ENCODE measurements at places on chromosomes 16 and 17.
A peak's percentile ranks its signal among the peaks of the same experiment; 100 is the strongest.

DNA sequence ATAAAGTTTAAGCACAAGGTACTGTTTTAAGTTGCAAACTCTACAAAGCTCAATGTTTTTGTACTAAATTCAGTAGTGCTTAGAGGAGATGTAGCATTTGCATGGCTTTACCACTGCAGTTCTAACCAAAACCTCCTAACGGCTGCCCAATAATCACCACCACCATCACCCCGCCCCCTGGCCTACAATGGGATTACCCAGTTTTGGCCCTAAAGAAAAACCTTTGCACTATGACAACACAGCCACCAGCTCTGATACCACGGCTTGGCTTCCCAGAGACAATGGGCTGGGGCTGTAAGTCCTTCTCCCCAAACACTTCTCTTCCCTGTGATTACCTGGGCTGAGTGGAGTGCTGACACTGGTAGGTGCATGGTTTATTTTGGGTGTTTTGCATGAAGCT lies 58.4 kb upstream of the MTMR4 start:
- DNase-seq = no peak

DNA sequence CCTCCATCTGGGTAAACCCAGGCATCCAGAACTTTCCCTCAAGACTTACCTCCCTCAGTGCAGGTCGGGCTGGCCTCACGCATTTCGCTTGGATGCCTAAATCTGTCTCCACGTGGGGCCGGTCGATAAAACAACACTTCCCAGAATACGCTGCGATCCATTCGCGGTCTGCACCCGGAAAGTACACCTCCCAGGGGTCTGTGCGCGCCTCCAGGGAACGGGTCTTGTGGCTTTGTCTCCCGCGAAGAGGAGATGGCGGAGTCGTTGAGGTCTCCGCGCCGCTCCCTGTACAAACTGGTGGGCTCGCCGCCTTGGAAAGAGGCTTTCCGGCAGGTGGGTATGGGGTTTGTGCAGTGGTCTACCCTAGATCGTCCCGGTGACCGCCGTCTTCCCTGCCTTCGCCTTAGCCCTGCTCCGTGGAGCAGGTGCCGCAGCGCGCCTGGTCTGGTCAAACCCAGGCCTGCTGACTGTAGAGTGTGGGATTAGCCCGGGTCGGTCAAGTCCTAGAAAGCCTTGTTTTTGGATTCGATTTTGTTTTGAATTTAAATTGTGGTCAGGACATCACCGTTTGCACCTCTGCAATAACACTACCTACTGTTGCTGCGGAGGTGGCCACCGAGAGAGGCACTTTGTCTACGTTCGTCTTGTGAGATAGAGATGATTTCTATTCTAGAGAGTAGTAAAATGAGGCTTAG lies at the start of gene RPAIN:
RPAIN (plus strand) TSS at position 224 of the 695 bp plus-strand sequence; CDS start at position 253, 29 bp downstream.
- DNase-seq = peak; percentile 61

- DNase-seq = no peak
These were observed 65.7 kb downstream of the CEP112 start for GRCh38 chr17:66126231-66126630.

DNA sequence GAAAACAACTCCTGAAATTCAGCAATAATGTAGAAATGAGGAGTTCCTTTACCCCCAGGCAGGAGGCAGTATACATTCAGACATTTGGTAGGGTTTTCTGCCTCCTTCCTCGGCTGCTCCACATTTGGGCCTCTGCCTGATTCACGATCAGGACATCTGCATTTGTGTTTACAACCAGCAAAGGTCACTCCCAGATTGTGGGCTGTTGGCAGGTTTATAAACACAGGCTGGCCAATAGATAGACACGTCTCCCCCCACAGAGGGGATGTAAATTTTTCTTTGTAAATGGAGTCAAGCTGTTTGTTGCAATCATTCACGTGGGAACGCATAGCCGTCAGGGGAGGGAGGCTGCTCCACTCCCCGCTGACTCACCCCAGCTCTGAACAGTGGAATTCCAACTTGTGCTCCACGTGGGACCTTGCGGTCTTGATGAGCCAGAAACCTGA lies 252.1 kb upstream of the N4BP1 start:
- no peak for DNase-seq

DNA sequence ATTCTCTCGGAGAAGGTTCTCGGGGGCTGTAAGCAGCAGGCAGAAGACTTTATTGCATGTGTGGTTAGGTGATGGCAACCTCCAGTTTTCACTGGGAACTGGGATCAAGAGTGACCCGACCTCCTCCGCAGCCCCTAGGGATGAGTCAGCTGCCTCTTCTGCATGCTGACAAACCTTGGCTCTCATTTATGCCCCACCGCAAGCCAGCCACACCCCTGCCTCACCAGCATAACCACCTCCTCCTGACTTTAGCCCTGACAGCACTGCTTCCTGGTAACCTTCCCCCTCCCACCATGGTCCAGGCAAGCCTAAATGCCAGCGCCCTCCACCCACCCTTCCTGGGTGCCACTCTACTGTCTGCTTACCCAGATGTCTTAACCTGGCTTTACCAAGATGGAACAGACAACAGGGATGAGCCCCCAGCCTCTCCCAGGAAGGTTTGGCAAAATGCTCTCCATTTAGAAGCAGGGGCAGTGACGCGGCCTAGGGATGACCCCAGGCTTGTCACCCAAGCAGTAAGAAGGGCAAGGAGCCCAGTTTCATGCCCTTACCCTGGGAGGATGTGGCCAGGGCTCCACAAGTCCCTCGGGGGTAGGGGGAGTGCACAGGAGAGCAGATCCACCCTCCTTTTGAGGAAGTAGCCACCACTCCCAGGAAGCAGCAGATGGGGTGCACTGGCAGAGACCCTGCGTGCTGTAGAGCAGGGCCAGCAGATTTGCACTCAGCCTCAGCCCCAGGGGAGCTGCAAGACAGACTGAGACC lies 73.5 kb downstream of the GOSR1 start:
- no peak for DNase-seq

DNA sequence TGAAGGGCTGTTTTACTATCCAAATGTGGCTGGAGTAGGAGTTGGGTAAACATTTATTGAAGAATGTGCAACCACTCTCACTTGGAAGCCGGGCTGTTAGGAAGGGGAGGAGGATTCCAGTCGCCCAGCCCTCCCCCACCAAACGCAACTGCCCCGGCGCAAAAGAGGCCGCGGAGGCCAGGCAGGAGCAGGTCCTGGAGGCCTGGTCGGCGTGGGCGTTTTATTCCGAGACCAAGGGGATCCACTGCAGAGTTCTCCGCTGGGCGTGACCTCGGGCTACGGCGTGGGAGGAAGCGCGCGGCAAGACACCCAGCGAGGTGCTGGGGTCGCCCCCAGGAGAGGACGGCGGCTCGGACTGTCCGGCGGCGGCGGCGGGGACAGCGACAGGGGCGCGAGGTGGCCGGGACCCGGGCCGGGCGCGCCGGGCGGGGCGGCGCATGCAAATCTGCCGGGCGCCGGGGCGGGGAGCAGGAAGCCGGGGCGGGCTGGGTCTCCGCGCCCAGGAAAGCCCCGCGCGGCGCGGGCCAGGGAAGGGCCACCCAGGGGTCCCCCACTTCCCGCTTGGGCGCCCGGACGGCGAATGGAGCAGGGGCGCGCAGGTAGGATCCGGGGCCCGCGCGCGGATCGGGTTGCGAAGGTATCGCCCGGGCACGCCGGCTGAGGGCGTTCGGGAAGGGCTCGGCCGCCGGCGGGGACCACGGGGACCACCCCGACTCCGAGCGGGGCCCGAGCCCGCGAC lies at the start of gene IL4R:
IL4R (plus strand) TSS at position 553 of the 739 bp plus-strand sequence. CDS start 26,230 bp downstream, outside the sequence.
- no peak for DNase-seq

DNA sequence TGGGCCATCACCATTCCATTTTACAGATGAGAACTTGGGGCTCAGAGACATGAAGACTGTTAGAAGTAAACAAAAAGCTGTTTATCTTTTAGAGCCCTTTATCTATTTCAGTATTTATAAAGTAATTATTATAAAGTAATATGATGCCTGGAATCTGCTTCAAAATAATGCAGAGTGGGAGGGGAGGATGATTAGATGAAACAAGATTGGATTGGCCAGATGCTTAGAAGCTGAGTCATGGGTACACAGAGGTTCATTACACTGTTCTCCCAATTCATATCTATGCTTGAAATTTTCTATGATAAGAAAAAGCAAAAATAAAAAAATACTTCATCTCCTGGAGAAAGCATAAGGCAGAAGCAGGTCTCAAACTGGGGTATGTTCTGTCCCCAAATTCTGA lies 29.4 kb downstream of the TOM1L2 start:
- no peak for DNase-seq

- no peak for DNase-seq
These were observed 2.5 kb upstream of the MAP3K14 start for GRCh38 chr17:45319239-45319703.

- no peak for DNase-seq
These were observed 267.2 kb upstream of the SALL1 start for GRCh38 chr16:51418258-51418657.

All from NCI-H187 treated with DMSO at 0.1 percent for 48 hours (cell line).